DMS79 (cell line): ENCODE measurements at places on chromosomes 1 and 21.

DNA sequence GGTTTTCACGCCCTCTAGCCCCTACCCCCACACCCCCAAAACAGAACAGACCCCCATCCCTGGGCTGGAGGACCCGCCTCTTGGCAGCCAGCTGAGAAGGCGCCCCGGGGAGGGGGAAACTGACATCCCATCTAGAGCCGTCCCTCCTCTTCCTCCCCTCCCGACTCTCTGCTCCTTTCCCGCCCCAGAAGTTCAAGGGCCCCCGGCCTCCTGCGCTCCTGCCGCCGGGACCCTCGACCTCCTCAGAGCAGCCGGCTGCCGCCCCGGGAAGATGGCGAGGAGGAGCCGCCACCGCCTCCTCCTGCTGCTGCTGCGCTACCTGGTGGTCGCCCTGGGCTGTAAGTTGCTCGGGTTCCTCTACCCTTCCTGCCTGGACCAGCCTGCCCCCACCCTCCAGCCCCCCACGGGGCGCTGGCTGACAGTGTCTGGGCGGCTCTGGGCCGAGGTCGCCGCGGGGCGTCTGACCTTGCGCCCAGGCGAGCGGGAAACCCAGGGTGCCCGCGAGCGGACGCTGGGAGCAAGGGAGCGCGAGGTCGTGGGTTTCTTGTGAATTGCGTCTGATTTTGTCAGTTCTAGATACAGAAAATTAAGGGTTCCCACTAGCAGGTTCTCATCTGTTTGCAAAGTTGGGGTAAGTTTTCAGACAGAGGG, 618 bp downstream of the JAM2 start:
- no peak for DNase-seq

DNA sequence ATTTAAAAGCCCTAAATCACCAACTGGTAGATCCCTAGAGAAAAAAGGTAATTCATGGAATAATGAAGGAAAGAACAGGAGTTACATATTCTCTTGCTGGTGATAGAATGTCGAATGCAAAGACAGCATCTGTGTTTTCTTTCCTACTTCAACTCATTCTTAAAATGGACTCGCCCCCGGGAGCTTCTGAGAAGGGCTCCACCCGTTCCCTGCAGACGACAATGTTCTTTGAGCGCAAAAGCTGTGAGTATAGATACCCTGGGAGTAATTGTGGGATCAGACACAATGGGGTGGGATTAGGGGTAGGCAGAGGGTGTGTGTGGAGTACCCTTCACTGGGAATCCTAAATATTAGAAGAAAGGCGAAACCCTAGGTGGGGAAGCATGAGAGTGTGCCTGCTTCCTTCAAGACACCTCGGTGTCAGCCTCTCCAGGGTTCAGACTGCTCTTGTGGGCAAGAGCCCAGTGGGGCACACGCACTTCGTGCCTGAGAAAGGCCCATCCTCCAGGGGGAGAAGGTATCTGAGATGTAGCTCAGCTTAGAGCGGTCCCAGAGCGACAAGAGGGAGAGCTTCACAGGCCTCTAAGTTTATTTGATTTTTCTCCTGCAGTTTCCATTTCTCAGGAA, 123.3 kb upstream of the DPYD start:
- no peak for DNase-seq

DNA sequence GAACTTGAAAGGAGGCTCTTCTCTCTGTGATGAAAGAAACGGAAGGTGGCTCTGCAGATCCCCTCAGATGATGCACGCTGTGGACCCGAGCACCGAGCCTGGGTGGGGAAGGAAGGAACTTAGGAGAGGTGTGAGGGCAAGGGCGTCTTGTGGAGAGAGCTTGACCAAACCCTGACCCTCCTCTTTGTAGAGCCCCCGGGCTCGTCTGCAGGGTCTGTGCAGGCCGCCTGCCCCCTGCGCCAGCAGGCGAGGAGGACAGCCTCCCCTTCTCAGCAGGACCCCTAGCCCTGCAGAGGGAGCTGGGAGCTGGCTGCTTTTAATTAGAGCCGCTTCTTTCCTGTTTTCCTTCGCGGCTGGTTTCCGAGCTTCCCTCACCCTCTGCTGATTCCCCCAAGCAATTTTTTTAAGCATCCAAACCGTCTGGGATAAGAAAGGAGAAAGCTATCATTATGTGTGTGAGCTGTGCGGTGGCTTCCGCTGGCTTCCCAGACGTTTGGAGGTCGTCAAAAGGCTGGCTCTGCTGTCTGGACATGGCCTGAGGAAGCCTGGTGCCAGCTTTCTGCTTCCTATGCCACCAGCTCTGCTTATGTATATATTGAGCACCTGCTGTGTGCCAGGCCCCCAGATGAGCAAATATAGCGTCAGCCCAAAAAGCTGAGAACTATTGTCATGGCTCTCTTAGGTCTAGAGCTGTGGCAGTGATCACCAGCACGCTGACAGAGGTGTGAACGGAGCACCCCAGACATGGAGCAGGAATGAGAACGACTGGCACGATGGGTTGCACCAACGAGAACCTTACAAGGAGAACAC, 160.2 kb upstream of the IRF2BP2 start:
- DNase-seq = no peak

- no peak for DNase-seq
Observed at GRCh38 chr1:228373681-228374571, 32.7 kb downstream of the TRIM11 start.
